ENCODE measurements at places on chromosomes 13 and 19. TPM values are rescaled to one million over a fixed set of nuclear protein-coding genes. Genes with fewer than 3 reads are reported as not detected.
A peak's percentile ranks its signal among the peaks of the same experiment; 100 is the strongest.

- H3K27ac ChIP-seq, result no peak overlapping the region
- no peaks in the 10 kb centered on the region for H3K4me1 ChIP-seq
- no peaks in the 10 kb centered on the region for H3K36me3 ChIP-seq
These were observed 20.4 kb upstream of the MAB21L1 start for GRCh38 chr13:35496761-35497386.

DNA sequence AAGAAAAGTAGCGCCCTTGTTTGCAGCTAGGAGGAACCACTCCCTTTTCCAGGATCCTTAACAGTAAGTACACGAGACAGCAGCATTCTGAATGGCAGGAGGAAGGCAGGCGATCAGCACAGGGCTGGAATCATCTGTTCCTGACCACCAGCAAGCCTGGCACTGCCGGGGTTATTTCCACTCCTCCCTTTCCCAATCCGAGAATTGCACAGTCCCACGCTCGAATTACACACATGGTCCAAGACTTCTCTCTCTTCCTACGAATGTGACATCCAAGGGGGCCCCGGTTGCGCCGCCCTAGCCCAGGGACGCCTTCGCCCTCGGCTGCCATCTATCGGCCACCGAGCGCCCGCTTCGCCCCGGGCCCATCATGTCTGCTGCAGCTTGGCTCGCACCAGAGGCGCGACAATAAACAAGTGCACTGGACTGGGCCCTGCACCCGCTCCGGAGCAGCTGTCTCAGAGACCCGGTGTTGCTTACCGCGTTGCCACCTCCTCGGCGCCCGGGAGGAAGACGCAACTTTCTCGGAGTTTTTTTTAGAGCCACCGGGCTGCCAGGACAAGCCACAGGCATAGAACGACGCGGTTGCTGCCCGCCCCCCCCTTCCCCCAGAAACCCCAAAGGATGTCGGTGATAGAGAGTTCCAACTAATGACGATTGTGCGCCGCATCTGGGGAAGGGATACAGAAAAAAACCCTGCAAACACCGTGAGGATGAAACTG lies at the start of gene SLITRK5:
Gene SLITRK5 (plus strand): TSS at position 341 of the 722 bp plus-strand sequence. CDS start 4,018 bp downstream, outside the sequence.
- H3K27ac ChIP-seq, result no peak within 1 kb of the TSS
- peak within 1 kb of the TSS; percentile 79 for H3K4me3 ChIP-seq
- no peaks in the 10 kb centered on the region for H3K36me3 ChIP-seq
- peaks cover 33% of the 10 kb centered on the region for H3K4me1 ChIP-seq

- DNase-seq, result peak; percentile 64
- peaks cover 5% of the 10 kb centered on the region for H3K27me3 ChIP-seq
- peaks cover 5% of the 10 kb centered on the region for H3K36me3 ChIP-seq
- no peak overlapping the region for H3K27ac ChIP-seq
These were observed 7.5 kb upstream of the MIER2 start for GRCh38 chr19:351976-352625.

DNA sequence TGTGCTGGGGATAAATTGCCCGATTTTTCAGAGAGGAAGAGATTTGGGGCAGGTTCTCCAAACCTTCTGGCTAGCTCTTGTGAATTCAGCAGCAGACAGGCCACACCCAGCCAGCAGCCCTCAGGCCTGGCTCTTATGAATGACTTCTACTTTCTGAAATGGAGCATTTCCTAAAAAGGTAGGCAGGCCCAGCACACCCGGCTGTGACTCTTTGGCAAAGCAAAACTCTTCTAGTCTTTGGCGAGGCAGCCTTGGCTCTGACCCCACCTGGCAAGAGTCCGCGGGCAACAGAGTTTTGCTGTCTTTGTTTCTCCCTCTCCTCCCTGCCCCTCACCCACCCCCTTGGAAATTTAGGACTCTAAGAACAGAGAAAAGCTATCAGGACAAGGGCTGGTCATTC lies 221.2 kb downstream of the ZNF536 start:
- no peaks in the 10 kb centered on the region for H3K4me1 ChIP-seq
- H3K27ac ChIP-seq, result no peak overlapping the region
- H3K36me3 ChIP-seq, result no peaks in the 10 kb centered on the region
- no peak overlapping the region for H3K4me3 ChIP-seq

The PTGIR gene
- total RNA-seq, result 2.4 TPM

The ZNF443 gene
- total RNA-seq, result 1.6 TPM
